ENCODE measurements at places on chromosomes 11 and 22.
A peak's percentile ranks its signal among the peaks of the same experiment; 100 is the strongest.

- DNase-seq, result no peak
Measured at GRCh38 chr11:44892843-44893242, 57.8 kb downstream of the TP53I11 start.

GRCh38 chr22:25404928-25405816 is 159.3 kb upstream of the GRK3 start:
- DNase-seq, result peak; percentile 23

GRCh38 chr11:124622531-124623451 is at the start of gene TBRG1:
TBRG1 (plus strand) TSS chr11:124622864; CDS start chr11:124623084, 220 bp downstream.
- peak; percentile 65 for DNase-seq

DNA sequence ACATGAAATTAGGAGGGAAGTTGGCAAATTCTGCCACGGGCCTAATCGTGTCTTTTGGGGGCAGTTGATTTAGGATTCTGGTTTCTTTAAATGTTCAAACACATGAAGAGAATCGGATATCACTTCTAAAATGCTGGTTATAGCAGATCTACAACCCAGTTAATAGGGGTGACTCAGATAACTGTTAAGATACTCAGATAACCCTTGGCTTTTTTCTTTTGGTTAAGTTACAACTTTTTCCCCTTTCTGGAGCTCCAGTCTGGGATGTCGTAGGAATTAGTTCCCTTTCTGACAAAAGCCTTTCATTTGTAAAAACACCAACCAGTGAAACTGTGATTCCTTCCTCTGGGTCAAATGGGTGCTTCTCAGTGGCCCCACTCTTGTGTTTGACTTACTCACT is 976 bp downstream of the DEPDC7 start:
- DNase-seq, result no peak

DNA sequence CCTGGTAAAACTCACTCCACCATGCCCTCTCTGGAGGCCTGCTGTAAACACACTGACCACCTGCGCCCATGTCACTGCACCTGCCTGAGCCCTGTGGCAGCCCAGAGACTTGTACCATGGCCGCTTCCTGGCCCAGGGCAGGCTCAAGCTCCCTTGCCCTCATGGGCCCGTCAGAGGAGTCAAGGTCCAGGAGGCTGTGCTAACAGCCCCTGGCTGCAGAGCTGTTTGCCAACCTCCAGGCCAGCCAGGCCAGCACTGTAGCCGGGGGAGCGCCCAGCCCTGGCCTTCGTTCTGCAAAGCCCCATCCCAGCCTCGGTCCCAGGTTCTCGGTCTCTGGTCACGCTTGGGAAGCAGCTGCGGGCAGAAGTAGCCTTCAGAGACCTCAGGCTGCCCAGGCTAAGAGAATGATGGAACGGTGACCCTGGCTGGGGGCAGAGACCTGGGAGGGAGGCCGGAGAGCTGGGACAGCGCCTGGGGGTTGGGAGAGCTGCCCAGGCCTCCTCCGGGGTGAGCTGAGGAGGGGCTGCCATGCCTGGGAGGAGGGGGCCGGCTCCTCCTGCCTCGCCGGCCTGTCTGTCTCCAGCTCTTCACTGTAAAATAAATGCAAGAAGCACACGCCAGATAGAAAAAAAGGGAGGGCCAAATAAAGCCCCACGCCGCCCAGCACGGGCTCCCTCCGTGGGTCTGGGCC is 11.9 kb upstream of the TCF20 start:
- DNase-seq, result no peak

DNA sequence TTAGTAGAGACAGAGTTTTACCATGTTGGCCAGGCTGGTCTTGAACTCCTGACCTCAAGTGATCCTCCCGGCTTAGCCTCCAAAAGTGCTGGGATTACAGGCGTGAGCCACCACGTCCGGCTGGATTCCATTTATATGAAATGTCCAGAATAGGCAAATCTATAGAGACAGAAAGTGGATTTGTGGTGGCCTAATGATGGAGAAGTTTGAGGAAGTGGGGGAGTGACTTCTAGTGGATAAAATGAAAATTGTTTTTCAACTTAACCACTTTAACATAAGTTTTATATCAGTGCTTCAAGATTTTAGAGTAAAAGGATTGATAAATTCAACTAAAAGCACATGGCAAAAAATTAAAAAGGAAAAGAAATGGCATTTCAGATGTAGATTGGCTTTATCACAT is 66.2 kb downstream of the HIPK3 start:
- no peak for DNase-seq

GRCh38 chr11:68677432-68677831 is 6.9 kb upstream of the GAL start:
- DNase-seq, result no peak

DNA sequence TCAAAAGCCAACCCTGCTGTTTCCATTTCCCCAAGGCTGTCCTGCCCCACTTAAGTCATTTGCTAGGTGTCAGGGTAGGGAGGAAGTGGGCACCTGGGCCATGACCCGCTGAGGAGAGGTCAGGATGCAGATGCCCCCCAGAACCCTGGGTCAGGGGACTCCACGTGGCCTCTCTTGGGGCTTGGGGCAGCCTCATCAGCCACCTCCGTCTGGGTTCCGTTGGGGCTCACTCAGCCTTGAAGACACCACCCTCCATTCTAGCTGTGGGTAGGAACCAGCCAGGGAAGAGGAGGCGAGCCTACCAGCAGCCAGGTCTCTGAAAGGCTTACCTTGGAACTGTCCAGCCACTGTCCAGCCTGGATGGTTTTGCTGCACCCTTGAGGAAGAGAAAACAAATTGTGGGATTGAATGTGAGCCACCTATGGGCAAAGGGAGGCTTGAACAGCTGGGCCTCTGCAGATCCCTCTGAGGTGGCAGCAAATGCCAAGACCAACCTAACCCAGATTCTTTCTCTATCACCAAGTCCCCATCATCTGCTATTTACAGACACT is 2.5 kb downstream of the APOL4 start:
- no peak for DNase-seq

DNA sequence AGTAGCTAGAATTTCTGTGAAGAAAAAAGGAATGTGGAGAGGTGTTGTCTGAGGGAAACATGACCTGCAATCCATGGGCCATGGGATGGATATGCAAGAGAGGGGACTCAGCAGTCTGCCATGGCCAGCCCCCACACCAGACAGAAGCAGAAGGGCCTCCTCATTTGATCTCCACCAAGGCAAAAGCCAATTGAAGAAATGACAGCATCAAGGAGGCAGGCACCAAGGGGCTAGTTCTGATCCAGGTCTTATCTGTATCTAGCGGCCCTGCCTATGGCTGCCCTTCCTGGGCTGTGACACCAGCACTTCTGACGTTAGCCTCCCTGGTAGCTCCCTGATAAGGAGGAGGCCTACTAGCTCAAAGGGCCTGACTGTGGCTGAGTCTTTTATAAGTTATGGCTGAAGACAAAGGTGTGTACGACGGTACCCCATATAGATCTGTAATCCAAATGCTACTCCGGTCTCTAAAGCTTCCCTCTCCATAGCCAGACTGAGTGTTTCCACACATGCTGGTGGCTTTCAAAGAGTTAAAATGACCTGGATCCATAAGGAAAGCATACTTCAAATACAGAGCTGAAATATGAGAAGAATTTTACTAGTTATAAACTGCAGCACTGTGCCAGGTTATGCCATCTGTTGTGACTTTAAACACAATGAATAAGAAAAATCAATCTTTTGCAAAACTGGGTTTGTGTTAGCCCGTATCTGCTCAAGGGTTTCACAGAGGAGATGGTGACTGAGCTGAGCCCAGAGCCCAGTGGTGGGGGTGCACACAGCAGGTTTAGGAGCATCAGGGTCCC is 34.4 kb downstream of the HIRA start:
- no peak for DNase-seq

- DNase-seq, result no peak
Measured at GRCh38 chr11:103730131-103730940, 306.1 kb upstream of the DDI1 start.

DNA sequence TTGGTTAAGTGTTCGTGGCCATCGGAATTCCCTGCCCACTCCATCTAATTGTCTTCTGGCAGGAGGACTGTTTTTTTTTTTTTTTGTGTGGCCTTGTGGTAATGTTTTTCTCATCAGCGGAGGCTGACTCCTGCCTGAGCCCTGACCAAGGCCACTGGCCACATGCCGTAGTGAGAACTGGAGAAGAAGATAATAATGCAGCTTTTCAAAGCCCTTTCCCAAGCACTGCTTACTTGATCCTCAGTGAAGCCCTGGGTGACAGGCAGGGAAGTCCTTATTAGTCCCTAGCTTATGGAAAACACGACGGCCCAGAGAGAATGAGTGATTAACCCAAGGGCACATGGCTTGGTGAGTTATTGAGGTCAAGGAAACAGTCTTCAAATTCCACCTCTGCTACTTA is 71.2 kb downstream of the ADM start:
- no peak for DNase-seq

- no peak for DNase-seq
Measured at GRCh38 chr22:32354360-32355351, 3.0 kb upstream of the RFPL3 start.

DNA sequence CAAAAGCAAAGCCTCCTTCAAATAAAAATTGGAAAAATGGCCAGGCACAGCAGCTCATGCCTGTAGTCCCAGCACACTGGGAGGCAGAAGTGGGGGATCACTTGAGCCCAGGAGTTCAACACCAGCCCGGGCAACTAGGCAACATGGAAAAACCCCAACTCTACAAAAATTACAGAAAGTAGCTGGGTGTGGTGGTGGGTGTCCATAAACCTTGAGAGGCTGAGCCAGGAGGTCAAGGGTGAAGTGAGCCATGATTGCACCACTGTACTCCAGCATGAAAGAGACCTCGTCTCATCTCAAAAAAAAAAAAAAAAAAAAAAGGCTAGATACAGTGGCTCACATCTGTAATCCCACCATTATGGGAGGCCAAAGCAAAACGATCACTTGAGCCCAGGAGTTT is 22.3 kb downstream of the DDX6 start:
- DNase-seq, result no peak

- no peak for DNase-seq
Measured at GRCh38 chr11:119478711-119479285, 55.8 kb upstream of the THY1 start.

DNA sequence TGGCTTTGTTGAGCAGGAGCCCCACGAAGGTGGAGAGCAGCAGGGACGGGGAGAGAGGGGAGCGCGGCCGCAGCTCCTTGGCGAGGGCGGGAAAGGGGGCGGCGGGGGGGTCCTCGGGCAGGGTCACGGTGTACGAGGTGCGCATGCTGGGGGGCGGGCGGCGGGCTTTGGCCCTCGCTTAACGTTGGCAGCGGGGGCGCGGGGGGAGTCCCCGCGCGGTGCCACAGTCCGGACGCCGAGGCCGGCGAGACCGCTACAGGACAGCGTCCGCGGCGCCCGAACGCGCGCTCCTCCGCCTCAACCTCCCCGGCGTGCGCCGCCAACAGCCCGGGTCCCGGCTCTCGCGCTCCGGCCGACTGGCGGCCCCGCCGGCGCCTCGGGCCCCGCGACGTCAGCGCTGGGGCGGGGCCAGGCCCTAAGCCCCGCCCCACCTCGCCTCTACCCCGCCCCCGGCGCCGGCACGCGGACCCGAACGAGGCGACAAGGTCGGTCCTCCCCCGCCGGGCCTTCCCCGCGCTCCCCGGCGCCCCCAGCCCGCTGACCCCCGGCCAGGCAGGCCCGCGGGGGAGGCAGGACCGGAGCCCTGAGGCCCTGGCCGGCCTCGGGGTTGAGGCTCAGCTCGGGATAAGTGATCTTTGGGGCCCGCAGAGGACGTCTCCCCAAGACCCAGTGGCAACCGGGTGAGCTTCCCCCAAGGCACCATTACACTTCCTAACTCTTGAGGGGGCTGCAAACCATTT is 17.5 kb downstream of the USP2 start:
- peak; percentile 25 for DNase-seq

DNA sequence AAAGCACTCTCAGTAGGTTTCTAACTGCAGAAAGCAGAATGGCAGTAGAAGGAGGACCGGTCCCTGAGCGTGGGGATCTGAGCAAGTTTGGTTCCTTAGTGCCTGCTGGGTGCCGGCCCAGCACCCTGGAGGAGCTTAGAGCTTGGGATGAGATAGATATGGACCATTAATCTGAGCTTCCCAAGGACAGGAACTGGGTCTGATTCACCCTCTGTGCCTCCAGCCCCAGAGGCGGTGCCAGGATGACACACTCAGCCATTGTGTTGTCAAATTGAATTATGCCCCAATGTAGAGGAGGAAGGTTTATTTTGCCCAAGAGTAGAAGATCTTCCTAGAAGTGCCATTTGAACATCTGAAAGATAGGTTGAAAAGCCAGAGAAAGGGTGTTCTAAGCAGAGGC is 4.3 kb downstream of the ZC3H7B start:
- DNase-seq, result no peak

- no peak for DNase-seq
Measured at GRCh38 chr22:24289741-24290163, 19.1 kb downstream of the SPECC1L start.

DNA sequence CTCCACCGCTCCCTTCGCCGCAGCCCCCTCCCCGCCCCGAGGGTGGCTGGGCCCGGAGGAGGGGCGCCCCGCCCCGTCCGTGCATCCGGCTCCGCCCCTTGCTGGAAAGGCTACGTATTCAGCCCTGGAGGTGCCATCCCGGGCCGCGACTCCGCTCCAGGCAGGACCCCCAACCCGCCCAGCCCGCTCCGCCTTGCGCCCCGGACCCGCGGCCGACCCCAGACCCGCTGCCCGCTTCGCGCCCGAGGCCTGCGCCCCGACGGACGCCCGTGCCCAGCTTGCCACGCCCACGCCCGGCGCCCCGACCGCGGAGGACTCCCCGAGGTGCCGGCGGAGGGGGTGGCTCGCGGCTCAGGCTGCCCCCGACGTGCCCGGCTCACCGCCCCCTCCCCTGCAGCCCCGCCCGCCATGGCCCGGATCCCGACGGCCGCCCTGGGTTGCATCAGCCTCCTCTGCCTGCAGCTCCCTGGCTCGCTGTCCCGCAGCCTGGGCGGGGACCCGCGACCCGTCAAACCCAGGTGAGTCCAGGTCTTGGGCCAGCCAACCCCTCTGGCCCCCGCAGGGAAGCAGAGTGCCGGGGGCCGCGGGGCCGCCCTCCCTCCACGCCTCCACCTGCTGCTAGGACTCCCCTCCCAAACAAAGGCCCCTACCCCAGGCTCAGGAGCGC is at the start of gene ADM2:
TSS of gene ADM2 (plus strand) at position 104 of the 667 bp plus-strand sequence. CDS start at position 409, 305 bp downstream.
- no peak for DNase-seq

- DNase-seq, result no peak
Measured at GRCh38 chr11:70129051-70129592, 51.0 kb downstream of the ANO1 start.

GRCh38 chr11:115425250-115425649 is 79.0 kb downstream of the CADM1 start:
- DNase-seq, result no peak

GRCh38 chr11:121425828-121426227 is 26.3 kb upstream of the SORL1 start:
- DNase-seq, result no peak

DNA sequence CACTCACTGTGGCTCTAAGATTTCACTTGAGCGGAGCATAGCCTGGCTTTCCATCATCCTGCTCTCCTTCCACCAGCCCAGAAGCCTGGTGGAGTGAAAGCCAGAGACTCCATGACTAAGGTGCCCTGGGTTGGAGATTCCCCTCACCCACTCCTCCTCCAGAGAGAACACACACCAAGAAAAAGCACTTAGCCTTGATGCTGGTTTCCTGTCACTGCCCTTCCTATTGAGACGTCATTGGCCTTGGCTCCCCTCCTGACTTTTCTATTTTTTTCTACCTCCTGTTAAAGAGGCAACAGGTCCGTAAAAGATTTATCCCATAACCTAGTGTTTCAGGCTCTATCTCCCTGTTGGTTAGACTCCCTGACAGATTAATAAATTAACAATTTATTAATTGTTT is 38.5 kb upstream of the APLNR start:
- no peak for DNase-seq
